Anterior cingulate cortex (tissue), 58 donors: ENCODE measurements at places on chromosomes 2 and 18.
A peak's percentile ranks its signal among the peaks of the same experiment; 100 is the strongest.

DNA sequence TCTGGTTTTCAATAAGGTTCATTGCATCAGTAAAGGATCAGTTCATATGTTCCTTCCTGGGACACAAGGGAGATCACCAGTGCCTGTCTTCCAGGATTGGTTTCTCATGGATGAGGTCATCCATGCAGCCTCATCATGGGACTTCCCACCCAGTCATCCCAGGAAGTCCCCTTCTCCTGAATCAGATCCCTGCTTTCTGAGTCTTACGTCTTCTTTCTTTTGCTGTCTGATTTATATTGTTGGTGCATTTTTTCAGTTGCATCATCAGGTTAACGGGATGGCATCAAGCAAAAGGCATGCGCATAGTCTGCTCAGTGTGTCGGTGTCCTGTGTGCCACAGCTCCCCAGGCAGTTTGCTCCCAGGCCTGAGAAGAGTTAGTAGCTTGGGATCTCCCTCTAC lies 105.9 kb downstream of the SOX11 start:
- DNase-seq: no peak

DNA sequence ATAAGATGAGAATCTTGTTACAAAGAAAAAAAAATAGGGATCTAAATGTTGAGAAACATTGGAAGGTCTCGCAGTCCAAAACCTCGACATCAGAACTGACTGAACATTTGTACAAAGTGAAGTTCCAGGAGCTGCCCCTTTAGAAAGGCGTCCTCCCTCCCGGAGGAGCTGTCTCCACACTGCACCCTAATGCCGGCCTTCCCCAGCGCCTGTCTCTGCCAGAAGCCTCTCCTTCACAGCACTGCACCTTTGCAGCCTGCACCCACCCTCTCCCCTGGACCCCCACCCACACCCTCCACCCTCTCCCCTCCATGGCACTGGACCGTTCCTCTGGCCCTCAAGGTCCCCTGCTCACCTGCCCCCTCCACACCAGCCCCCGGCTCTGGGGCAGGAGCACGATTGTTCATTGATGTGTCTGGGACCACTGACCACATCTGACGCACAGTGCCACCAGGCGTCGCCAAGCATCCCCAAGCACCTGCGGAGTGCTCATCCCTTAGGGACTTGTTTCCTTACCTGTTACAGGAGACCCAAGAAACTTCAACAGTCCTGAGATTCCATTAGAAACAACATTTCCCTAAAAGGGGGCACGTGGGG lies 90.3 kb upstream of the SNTG2 start:
- DNase-seq: no peak

DNA sequence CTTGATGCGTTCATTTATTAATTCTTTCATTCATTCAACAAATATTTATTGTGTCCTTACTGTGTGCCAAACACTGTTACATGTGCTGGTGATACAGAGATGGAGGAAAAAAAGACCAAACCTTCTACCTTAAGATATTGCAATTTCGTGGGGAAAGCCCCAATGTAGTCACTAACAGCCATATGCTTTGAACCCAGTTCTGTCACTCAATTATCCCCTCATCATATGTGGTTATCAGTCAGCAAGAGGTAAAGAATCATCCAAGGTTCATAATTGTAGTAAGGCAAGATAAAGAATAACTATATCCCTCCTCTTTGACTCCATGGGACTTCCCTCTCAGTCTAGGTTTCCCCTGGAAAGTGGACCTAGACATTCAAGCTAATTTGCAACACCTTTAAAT lies 1185.6 kb upstream of the CELF4 start:
- no peak for DNase-seq

DNA sequence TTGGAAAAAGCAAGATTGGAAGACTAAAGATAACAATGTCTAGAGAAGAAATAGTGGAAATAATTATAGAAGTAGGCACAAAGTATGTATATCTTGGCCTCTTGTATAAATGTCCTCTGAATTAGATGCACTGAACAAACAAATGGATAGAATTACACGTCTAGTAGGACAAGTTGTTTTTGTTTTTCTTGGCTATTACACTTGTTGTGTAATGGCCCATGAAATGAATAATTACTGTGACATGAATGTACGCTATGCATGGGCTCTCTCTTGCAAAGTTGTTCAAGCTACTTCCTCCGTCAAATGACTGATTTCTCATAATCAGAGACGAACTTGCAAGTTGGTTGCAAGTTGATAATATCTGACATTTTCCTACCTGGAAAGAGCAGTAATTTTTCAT lies 126.2 kb downstream of the PDE1A start:
- DNase-seq: no peak

GRCh38 chr2:202072737-202073401 lies at the start of gene KIAA2012:
Gene KIAA2012 (plus strand): TSS chr2:202073255. CDS start chr2:202073628, 373 bp downstream.
- no peak for DNase-seq

DNA sequence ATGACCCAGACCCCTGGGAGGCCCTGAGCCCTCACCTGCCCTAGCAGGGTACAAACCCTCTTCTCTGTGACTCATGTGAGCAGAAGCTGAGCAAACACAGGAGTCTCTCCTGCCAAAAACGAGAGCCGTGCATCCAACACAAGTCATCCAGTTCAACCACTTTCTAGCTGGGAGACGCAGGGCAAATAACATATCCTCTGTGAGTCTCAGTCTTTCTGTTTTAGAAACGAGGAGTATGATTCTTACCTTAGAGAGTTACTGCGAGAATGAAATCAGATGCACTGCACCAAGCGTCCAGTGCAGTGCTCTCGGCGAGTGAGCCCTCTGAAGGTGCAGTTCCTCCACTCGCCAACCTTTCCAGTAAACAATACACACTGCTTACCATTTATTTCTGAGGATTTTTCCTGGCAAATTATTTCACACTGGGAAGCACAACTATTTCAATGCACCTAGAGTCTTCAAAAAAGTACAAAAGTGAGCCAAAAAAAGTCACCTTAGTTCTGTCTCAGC lies 331.8 kb upstream of the MYT1L start:
- DNase-seq: no peak

DNA sequence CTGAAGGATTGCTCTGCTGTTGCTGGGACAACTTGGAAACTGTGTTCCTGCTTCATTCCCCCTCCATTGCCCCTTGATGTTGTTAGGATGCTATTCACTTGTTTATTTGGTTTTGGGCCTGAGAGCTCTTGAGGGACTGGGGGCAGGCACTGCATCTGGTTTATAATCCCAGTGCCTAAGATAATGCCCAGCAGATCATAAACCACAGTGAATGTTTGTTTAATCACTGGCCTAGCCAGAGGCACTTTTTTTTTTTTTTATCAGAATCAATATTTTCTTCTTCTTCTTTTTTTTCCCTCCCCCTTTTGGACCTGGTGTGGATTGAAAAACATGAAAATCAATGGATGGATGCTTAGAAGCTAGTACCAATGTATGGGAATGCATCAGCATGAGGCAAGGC lies 38.1 kb downstream of the KCNS3 start:
- DNase-seq: no peak

DNA sequence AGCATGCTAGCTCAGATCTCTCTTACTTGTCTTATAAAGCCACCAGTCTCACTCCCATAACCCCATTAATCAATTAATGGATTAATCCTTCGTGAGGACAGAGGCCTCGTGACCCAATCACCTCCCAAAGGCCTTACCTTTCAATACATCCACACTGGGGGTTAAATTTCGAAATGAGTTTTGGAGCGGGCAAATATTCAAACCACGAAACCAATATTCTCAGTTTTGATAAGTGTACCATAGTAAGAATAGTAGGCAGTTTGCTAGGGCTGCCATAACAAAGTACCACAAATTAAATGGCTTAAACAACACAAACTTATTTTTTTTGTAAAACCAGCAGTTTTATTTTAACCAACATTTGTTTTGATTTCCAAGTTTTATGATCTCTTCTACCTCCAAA lies 15.2 kb downstream of the HIBCH start:
- no peak for DNase-seq

DNA sequence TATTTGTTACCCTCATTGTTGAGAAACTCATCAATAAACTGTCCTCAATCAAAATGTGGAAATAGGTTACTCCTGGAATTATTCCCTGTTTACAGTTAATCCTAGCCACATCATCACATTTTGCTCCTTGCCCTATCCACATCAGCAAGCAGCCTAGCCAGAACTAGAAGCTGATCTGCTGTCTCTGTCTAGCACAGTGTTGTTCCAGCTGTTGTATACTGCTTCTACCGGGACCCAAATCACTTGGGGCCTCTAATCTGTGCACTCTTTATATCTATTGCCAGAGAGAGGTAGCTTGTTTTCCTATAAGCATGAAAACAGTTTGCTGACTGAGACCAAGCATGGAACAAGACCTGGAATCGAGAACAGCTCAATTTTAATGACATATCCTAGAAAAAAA lies 196.2 kb upstream of the SP5 start:
- no peak for DNase-seq

- DNase-seq: no peak
Measured at GRCh38 chr2:126765395-126765794, 109.4 kb downstream of the GYPC start.

- no peak for DNase-seq
Measured at GRCh38 chr2:127416506-127417001, 1.7 kb upstream of the PROC start.

GRCh38 chr2:102686479-102687439 lies 67.4 kb downstream of the SLC9A2 start:
- no peak for DNase-seq

GRCh38 chr2:159243529-159243928 lies 43.0 kb downstream of the WDSUB1 start:
- no peak for DNase-seq

- DNase-seq: no peak
Measured at GRCh38 chr2:32688541-32688940, 60.7 kb downstream of the TTC27 start.

- DNase-seq: no peak
Measured at GRCh38 chr2:110770959-110771431, 38.6 kb downstream of the ACOXL start.

DNA sequence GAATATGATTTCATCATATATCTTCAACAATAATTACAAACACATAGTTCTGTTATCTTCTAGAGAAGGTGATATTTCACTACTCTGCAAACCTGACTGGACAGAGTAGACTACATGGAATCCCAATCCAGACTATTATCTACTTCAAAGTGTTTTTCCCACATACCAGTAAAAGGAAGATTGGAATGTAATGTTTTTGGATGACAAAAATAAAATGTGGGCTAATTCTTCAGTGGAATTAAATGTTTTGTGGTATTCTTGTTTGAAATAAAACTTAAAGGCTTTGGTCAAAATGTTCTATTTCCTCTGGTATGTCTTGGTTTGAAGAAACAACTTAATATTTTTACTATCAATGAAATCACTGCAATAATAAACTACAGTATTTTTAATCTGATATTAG lies 22.1 kb downstream of the COL5A2 start:
- no peak for DNase-seq

GRCh38 chr18:2420367-2420766 lies 150.9 kb downstream of the METTL4 start:
- no peak for DNase-seq

GRCh38 chr2:161141033-161141432 lies 19.2 kb upstream of the TANK start:
- no peak for DNase-seq

DNA sequence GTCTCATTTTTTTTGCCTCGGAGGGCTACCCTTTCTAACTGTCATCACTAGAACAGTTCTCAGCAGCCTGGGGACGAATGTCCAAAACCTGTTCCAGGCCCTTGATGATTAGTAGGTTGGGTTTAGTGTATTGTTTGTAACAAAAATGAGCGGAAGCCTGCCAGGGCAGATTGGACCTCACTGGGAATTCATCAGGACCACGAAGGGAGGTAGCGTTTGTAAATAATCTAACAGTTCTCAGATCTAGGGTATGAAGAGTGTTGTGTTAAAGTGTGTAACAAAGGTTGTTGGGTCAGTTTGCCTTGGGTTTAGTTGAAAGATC lies 799 bp downstream of the CEP68 start:
- DNase-seq: no peak

- no peak for DNase-seq
Measured at GRCh38 chr2:11213090-11213638, 57.9 kb downstream of the SLC66A3 start.

- no peak for DNase-seq
Measured at GRCh38 chr2:48883661-48884060, 128.1 kb upstream of the LHCGR start.

DNA sequence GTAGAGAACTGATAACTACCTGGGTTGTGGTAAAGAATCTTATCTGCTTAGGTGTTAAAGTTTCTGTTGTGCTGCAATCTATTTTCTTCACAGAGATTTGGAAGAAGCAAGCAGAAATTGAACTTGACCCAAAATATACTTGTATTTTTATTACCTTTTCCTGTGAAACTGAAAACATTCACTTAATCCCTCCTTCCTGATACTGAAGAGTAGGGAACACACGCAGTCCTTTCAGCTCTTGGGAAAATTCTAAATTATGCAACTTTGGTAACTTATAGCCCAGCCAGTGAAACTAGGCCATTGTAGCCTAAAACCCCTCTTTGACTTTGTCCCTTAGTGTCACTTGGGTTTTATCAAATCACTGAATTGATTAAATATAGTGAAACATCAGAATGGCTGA lies 128.4 kb upstream of the MEIS1 start:
- DNase-seq: no peak

- no peak for DNase-seq
Measured at GRCh38 chr2:86464652-86465051, 23.5 kb downstream of the KDM3A start.

DNA sequence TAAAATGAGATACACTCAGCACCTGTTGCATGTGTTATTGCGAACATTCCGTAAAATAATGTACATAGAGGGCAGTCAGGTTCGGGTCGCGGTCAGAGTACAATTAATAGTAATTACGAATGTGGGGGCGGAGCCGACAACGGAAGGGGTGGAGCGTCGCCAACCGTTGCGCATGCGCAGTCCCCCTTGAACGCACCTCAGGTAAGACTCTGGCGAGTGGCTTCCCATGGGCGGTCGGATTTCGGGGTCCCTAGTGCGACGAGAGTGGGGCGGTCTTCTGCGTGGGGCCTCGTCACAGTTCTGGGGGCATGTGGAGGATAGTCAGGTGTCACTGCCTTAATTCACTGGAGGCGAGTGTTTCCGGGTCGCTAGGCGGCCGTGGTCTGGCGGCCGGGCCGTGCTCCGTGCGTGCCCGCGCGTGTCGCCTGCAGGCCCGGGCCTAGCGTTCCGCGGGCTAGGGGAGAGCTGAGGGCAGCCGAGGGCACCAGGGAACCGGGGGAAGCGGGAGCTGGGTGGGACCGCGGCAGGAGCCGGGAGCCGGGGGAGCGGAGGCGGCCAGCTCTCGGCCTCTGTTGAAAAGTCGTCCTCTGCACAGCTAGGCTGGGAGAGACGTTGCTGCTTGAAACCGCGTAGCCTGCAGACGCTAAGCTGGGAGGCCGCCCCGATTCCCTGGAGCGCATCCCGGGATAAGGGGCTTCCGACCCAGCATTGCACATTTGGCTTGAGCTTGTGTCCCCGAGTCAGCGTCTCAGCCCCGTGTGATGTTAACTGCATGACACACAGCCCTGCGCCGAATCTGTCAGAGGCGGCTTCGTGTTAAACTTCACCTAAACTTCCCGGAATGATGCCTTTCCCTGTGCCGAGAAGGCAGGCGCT lies at the start of gene CEBPZOS:
TSS of gene CEBPZOS (plus strand) at position 177 of the 876 bp plus-strand sequence. CDS start 3,209 bp downstream, outside the sequence.
- peak; percentile 72 for DNase-seq

- no peak for DNase-seq
Measured at GRCh38 chr2:167940346-167940725, 307.1 kb downstream of the STK39 start.
